ENCODE measurements at places on chromosomes 1 and 21.

DNA sequence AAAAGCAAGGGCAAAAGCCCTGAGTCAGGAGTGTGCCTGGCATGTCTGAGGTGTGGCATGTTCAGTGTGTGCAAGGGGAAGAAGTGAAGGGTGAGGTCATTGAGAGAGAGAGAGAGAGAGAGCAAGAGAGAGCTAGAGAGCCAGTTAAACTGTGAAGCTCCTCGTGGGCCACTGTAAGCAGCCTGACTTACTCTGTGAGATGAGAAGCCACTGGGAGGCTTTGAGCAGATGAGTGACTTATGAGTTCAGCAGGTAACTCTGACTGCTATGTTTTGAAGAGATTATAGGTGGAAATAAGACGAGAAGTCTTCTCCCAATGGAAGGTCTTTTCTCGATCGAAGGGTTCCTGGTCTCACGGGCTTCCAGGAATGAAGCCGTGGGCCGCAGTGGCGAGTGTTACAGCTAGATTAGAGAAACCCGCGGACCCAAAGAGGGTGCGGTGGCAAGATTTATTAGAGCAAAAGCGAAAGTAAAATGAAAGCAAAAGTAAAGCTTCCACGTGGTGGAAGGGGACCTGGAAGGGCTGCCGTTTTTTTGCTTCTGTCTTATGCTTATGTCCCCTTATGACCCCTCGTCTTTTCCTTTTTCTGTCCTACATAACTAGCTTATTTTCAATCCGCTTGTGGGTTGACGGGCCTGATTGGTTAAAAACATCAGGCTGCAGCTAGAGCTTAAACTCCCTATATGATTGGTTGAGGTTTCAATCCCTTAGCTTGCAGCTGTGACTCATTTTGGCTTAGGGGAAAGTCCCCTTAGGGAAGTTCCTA is 323.1 kb upstream of the FAM78B start:
- DNase-seq = no peak

DNA sequence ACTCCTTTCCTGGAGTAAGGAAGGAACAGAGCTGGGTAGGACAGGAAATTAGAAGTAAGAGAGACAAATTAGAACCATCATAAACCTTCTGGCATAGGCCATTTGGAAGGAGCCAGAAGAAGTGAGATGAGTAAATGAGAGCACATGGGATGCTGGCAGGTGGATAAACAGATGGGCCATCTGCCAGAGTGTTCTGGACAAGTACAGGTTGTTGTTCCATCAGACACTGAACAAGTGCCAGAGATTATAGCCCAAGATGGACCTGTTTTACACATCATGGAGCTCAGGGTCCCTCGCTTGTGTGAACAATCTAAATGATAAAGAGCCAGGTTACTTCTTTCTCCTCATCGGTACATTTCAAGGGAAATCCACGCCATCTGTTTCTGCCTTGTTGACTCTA is 200.3 kb downstream of the HHIPL2 start:
- no peak for DNase-seq

DNA sequence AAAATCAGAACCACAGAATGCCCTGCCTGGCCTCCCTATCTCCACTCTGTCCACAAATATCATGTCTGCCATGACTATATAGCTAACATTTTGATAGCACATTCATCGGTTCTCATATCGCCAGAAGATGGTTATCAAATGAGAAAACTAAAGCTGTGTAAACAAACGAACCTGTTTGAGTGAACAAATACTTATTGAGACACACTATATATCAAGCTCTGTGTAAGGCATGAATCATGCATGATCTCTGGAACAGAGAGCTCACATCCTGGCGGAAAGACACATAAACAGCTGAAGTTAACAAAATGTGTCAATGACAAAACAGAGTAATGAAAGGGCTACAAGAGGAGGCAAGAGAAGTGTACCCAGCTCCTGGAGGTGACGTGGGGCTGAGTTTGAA is 13.1 kb downstream of the KCND3 start:
- DNase-seq = no peak

DNA sequence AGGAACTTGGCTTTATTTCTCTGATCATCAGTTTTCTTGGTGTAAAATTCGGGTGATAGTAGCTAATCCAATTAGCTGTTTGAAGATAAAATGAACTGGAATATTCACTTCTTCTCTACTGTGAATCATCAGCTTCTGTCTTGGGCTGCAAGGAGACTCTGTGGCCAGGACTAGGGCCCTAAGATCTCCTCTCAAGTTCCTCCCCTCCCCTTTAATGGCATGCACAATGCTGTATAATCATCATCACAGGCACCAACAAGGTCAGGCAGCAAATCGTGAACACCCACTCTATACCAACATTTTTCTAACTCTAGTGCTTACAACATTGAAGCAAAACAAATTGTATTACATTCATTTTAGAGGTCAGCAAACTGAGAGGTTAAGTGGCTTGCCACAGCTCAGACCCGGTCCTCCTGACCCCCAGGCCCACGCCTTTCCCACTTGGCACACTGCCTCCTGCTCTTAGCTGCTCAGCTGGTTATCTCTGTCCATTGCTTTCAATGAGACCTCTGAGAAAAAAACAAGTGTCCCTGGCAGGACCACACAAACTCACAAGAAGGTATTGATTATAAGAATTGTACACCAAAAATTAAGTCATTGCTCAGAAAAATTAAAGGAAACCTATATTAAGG is 31.8 kb downstream of the LRRC52 start:
- DNase-seq = no peak

DNA sequence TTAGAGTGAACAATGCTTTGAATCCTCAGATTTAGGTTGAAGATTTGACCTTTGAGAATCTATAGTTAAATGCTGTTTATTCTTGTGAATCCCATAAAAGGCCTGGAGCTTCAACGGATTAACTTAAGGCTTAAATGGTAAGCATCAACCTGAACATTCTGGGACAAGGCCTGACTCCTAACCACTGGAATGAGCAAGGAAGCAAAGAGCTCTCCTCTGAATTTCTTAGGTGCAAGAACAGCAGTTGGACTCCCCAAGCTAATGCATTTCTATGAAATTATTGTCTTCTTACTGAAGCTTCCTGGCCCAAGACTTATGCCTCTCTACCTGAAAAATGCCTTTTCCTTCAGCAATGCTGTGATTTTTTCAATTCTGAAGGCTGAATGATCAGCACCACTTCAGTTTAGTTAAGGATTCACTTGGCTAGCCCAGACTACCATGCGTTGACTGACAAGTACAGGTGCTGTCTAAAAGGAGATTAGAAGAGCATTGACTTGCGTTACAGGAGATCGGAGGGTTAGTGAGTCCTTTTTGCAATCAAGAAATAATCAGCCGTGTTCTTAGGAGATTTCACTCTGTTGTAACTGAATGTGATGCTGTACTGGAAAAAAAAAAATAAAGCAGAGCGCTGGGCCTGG is 178.5 kb downstream of the ZC3H11B start:
- no peak for DNase-seq

GRCh38 chr1:26373281-26373680 is 731 bp upstream of the ZNF683 start:
- no peak for DNase-seq

- no peak for DNase-seq
Measured at GRCh38 chr1:209705033-209705598, 470 bp downstream of the HSD11B1 start.

GRCh38 chr1:100164702-100165101 is 13.4 kb downstream of the LRRC39 start:
- DNase-seq = no peak

- DNase-seq = no peak
Measured at GRCh38 chr1:20117236-20117635, 2.1 kb downstream of the PLA2G2D start.

- DNase-seq = no peak
Measured at GRCh38 chr1:21362096-21362495, 71.8 kb upstream of the ECE1 start.

- DNase-seq = no peak
Measured at GRCh38 chr1:178161516-178161915, 67.6 kb downstream of the RASAL2 start.

DNA sequence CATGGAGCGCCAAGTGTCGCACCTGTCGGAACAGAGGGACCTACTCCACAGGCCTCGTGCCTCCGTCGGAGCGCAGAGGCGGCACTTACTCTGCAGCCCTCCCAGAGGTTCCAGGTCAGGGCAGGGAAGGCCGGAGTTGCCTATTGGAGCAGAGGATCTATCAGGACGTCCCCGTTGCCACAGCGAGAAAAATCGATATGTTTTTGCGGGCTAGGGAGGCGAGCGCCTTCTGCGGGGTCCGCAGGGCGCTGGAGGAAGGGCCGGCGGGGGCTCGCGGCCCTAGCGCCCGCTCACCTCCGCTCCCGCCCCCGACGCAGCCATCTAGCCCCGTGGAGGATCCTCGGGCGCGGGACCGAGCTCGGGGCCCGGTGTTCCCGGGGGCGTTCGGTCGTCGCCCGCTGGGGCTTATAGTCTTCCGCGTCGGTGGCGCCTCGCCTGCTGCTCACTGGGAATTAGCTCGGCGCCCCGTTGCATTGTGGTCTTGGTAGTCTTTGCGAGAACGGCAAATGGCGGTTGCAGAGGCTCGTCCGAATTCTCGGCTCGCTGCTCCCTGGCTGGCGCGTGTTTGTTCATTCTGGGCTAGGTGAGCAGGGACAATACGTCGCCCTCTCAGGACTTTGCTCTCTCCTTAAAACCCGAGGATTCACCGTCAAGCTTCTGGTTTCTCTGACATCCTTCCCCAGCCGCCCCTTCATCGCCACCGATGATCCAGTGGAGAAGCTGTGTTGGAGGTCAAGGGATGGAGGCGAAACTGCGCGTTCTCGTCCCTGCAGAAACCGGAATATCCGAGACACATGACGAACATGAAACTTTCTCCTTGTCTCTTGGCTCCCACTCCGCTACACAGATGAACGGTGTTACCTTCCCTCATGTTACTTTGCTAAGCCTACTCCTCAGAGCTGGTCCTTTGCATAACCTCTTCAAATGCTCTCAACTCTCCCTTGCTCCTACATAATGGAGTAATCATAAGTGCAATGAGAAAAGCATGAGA is at the start of gene JTB:
TSS of gene JTB (minus strand) at position 425 of the 991 bp plus-strand sequence. CDS start at position 3, 422 bp downstream.
- peak; percentile 97 for DNase-seq

- DNase-seq = no peak
Measured at GRCh38 chr1:94106716-94107115, 14.2 kb downstream of the ABCA4 start.

- no peak for DNase-seq
Measured at GRCh38 chr1:115437196-115437595, 99.1 kb upstream of the NGF start.

GRCh38 chr1:23210351-23210785 is 6.9 kb downstream of the HTR1D start:
- DNase-seq = no peak

- no peak for DNase-seq
Measured at GRCh38 chr1:54176621-54177327, 23.1 kb downstream of the CYB5RL start.

- DNase-seq = no peak
Measured at GRCh38 chr1:178411756-178412399, 84.9 kb downstream of the CLEC20A start.

DNA sequence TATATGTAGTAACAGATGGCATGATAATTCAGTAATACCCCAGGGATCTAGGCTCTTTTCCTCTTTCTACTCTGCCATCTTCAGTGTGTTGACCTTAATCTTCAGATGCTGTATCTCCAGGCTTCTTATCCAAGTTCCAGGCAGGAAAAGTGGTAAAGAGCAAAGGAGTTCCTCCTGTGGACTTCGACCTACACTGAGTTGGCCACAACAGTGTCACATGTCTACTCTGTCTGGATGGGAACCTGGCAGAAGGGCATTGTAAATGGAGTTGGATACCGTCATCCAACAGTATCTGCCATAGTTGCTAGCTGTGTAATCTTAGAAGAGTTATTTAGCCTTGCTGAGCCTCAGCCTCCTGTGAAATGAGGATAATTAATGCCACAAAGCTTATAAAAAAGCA is 21.9 kb downstream of the IL23R start:
- DNase-seq = no peak

DNA sequence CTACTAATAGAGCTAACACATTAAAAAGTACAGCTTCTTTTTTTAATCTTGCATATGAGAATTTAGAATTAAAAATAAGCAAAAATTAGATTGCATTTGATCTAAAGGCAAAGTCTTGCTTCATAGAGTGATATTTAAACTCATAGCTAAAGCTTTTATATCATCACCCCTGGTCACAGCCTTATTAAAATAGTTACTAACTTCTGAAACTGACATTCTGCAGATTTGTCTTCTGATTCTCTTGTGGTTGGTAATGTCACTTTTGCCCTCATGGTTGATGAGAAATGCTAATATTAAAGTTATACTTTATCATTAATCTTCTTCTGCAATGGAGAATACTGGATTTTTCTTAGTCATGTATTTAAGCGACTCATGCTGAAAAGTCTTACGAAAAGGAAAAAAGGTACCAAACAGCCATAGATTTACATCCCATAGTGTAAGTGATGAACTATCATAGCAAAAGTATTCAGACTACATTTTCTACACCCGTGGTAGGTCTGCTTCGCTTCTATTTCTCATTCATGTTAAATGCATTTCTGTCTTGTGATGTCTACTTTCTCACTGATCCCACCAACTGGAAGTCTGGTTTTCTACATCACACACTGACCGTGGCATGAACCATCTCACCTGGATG is 330.5 kb upstream of the B3GALT2 start:
- DNase-seq = no peak

DNA sequence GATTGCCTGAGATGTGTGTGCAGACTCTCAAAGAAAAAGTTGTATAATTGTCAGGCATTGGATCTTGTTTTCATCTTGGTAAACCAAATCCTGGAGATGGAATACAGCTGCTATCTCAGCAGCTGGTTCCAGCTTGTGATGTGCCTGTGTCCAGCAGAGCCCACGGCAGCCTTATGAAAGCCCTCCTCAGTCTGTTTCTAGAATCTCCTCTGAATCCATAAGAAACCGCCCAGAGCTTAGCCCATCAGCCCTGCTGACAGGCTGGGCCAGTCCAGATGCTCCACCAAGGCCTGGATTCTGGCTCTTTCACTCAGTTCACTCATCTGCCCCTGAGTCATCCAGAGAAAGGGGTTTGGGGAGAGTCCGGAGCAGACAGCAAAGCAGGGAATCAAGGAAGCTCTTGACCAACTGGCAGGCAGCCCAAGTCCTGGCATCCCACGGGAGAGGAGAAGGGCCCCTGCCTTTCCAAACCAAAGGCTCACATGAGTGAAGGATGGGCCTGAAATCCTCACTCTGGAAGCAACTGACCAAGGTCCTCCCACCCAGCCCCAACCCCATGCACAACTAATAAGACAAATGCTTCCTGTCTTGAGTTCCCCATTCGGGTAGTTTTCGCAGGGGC is 45.7 kb downstream of the NAV1 start:
- no peak for DNase-seq

Data from upper lobe of left lung (tissue), 6 donors.